ENCODE measurements at places on chromosomes 5 and 9.

GRCh38 chr9:117679416-117679815 is 24.8 kb upstream of the TLR4 start:
- no peak for DNase-seq

DNA sequence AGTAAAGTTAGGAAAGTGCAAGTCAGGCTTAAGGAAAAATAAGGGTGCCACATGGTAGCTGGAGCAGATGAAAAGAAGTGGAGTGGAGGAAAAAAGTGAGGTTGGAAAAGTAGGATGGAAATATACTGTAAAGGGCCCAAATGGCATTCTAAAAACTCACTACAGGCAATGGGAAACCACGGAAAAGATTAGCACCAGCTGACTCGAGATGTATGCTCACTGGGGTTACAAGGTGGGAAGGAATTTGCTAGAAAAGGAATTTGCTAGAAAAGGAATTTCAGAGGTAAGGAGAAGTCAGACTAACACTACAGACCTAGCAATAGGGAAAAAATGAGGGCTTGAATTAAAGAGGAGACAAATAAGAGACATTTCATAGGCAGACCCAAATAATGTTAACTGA is 3.6 kb downstream of the PSMD5 start:
- no peak for DNase-seq

DNA sequence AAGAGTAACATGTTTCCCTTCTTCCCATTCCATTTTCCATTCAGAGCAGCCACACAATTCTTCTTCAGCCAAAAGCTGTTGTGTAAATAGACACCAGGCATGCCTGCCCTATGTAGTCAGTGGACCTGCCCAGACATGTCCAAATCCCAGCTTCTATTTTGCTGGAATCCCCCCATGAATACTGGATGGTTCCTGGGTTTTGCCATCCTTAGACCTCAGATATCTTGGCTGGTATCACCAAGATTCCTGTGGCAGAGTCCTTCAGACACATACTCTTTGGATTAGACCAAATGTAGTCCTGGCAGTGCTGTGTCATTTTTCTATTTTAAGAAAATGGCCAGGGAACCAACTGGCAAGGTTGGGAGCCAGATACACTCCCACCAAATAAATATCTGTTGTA is 10.3 kb downstream of the FST start:
- no peak for DNase-seq

GRCh38 chr5:26691486-26691885 is 346.9 kb downstream of the CDH9 start:
- DNase-seq = no peak

DNA sequence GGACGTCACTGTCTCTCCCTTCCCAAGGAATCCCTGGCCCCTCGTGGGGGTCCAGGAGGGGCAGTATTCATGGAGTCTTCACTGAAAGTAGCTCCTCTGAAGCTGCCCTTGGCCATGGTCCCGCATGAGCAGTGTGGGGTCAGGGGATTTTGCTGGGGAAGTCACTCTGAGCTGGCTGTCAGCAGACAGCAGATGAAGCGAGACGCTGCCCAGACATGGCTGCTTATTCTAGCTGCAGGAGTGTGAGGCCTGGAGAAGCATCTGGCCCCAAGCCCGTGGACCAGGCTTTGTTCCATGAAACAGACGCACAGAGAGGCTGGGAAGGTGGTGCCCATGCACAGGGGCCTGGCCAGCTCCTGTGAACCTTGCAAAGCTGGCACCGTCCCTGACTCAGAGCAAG is 21.5 kb upstream of the ASS1 start:
- DNase-seq = no peak

GRCh38 chr9:136090056-136090735 is 4.9 kb downstream of the NACC2 start:
- peak; percentile 16 for DNase-seq
